Caudate nucleus (tissue), 63 donors: ENCODE measurements at places on chromosomes 11 and 22.
A peak's percentile ranks its signal among the peaks of the same experiment; 100 is the strongest.

- DNase-seq: no peak
Observed at GRCh38 chr11:74877132-74877531, 71.8 kb downstream of the XRRA1 start.

- DNase-seq: no peak
Observed at GRCh38 chr11:68584991-68585524, 99.3 kb upstream of the GAL start.

DNA sequence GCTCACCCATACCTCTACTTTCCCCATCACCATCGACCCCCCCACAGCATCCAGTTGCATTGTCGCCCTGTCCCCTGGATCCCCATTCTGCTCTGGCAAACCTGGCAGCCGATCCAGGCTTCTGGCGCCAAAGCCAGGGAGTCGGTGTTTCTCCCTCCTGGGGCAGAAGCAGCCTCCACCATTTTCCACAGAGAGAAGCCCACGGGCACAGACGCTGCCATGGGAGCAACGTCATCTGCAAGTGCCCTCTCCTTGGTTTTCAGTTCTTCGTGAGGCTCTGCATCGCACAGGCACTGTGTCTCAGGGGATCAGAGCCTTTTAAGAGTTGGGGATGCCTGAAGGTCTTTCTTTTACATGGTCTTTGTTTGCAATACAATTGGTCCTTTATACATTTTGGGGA is 2.3 kb downstream of the YPEL4 start:
- no peak for DNase-seq

DNA sequence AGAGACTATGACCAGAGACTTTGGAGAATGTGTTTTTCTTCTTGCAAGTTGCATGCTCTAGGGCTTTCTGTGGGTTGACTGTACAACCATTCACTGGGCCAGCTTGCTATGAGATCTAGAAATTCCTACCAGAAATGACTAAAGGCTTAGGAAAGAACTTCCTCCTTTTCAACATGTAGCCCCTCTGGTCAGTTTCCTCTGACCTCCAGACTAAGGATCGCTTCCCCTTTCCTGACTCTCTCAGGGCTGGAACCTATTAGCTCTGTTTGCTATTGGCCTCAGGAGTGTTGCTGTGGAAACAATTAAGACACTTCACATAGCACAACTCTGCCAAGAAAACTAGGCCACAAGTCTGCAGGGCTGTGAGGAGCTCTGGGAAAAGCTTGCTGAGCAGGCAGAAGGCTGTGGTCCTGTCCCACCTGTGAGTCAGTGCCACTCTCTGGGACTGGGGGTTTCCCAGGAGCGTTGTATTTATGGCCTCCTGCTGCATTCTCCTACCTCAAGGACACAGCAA is 10.7 kb downstream of the CRY2 start:
- DNase-seq: peak; percentile 42

DNA sequence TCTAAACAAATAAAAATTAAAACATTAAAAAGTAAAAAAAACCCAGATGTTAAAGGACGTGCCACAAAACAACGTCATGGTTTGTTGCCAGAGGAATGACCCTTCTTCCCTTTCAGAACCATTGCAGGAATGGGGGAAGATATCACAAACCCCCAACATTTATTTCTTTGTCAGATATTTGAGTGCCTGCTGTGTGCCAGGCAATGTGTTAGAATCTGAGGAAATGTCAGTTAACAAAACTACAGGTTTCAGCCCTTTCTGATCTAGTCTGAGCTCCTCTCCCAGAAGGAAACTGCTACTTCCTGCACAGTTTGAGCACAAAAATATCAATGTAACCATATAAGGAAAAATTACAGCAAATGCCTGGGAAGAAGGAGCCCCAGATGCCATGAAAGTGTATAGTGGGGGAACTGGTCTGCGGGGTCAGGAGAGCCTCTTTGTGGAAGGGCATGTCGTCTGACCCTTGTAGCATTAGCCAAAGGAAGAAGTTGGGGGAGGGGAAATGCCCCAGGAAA is 7.1 kb upstream of the NHERF4 start:
- DNase-seq: no peak

- no peak for DNase-seq
Observed at GRCh38 chr11:106415510-106415909, 338.0 kb downstream of the AASDHPPT start.

DNA sequence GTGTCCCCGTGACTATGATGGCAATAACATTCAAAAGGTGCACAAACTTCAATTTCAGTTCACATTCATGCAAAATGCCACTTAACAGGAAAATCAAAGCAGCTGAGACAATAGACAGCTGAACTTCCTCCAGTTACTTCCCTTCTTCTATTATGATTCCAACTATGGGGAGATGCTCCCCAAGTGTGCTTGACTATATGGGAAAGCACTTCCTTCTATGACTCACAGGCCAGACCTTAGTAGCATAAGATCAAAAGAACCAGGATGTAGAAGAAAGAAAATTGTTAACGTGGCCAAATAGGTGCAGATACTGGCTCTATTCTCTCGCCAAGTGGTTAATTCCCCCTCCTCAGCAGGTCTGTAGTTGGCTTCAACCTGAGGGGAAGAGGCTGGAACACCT is 7.8 kb upstream of the FAT3 start:
- DNase-seq: no peak

DNA sequence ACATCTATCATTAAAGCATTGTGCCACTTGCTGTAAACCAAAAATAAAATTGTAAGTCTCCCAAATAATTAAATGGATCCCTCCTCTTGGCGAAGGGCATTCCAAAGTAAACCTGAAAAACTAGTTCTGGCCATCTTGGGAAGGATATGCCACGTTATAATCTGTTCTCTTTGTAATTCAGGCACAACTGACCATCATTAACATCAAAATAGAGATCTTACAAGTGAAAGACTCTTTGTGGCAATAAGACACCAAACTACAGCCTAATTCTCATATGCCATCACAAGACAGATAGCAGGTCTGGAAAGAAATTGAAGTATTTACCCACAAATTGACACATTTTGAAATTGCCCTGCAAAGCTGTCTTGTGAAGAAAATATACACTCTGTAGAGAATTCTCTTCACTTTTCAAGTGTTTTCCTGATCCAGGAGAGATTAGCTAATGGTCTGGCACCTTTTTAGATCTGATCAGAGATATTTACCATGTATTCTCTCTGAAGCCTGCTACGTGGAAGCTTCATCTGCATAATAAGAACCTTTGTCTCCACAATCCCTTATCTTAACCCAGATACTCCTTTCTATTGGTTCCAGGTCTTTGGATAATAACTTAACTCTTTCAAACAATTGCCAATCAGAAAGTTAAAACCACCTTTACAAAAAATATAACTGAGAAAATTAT is 630.4 kb upstream of the CCDC179 start:
- no peak for DNase-seq

GRCh38 chr11:130467116-130467900 is 18.9 kb downstream of the ADAMTS15 start:
- no peak for DNase-seq

DNA sequence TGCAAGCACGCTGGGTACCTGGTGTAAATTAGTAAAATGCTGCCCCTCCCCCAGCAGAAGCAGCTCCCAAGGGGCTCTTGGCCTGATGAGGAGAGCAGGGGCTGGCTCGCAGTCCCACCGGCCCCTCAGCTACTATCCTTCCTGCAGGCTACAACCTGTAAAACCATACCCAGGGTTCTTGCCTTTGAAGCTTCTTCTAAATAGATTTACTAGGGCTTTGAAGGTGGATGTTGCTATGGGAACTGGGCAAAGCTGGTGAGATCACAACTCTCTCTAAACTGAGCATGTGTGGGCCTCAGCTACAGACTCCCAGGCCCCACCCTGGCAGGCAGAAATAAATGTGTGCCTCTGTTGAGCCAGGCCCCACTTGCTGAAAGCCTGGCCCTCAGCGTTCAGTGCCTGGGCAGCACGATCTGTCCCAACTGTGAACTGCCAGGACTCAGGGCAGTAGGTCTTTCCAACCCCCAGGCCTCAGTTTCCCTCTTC is 18.5 kb downstream of the CD5 start:
- DNase-seq: no peak

- no peak for DNase-seq
Observed at GRCh38 chr11:33172996-33173395, 11.7 kb upstream of the CSTF3 start.

- no peak for DNase-seq
Observed at GRCh38 chr22:29016067-29016938, 45.3 kb downstream of the C22orf31 start.

- no peak for DNase-seq
Observed at GRCh38 chr11:45260071-45260470, 26.1 kb downstream of the SYT13 start.

DNA sequence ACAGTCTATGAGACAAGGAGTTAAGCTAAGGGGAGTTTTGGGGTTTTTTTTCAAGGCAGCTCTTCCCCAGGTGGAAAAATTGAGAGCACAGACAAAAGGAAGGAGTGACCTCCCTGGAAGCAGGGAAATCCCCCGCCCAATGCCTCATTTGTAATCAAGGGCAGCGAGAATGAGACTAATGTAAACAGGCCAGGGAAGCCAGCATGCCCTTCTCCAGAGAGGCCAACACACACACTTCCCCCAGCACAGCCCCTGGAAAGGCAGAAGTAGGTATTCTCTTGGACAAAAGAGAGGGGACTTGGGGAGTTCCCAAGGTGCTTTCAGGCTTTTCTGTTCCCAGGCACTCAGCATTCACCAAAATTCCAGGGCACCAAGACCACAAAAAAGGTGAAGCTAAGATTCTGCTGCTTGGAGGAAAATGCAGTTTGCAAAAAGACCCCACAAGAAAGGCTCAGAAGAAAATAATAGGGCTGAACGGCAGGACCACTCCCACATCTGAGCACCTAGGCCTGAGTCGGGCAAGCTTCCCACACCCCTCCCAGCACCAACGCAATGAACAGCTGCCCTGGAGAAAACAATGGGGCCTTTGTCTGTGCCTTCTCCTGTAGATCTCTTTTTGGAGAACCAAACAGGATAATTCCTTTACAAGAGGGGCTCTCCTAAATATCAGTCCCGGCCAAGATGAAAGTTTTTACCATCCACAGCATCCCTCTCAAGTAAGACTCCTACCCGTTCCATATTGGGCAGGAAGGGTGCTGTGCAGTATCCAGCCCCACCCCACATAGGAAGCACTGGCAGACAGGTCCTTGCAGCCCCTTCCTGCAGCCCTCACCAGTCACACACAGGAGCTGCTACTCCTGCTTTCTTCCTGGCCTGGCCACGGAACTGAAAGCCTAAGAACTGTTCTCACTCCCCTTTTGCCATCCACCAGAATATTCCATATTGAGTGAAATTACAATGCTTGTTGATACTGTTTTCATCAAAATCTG is 70.7 kb upstream of the AKIP1 start:
- DNase-seq: no peak

- no peak for DNase-seq
Observed at GRCh38 chr11:64627371-64627770, 36.4 kb downstream of the SLC22A12 start.

DNA sequence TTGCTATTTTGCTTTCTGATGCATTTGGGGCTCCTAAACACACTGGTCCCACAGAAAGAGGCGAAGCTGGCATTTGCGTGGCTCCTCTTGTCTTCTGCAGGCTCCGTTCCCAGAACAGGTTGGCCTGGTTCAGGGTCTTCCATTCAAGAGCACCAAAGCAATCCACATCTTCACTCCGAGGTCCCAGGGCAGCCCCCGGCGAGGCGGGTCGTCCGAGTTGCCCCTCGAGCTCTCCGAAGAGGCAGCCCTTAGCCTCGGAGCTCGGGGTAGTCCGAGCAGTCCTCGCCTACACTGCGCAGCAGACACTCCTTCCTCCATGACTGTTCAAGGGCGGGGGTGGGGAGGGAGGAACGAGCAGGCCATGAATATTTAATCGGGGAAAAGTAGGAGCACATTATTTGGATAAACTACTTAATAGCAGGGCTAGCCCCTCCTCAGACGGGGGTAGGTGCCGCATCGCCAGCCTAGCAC is 321.3 kb downstream of the BLID start:
- DNase-seq: peak; percentile 16

- DNase-seq: no peak
Observed at GRCh38 chr11:72823105-72823804, 9.0 kb downstream of the ATG16L2 start.

DNA sequence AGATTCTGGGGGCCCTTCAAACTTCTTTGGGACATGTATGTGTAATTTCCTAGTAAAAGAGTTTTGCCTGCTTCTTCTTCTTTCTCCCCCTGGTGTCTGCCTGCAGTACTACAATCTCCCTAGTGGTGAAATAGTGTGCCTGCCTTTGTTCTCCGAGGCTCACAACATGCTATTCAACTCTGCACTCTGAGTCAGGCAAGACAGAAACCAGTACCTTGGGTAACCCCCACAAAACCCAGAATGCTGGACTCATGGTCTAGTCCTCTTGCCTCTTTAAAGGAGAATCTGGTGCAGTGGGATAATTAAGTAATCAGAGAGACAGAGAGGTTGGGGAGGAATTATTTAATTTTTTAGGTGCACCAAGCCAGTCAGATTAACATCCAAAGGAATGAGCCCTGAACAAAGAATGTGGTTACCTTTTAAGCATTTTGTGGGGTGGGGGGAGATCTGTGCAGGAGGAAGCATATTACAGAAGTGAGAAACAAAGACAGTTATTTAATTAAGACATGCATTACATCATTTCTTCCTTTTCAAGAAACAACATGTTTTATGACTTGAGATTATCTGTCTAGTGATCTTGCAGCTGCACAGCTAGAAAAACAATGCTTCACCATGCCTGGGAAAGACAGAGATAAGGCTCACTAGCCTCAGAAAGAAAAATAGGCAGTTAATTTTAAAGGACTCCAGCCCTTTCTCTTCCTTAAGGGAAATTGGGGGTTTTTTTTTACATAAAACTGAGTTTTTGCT is 11.0 kb upstream of the MS4A6A start:
- peak; percentile 11 for DNase-seq

DNA sequence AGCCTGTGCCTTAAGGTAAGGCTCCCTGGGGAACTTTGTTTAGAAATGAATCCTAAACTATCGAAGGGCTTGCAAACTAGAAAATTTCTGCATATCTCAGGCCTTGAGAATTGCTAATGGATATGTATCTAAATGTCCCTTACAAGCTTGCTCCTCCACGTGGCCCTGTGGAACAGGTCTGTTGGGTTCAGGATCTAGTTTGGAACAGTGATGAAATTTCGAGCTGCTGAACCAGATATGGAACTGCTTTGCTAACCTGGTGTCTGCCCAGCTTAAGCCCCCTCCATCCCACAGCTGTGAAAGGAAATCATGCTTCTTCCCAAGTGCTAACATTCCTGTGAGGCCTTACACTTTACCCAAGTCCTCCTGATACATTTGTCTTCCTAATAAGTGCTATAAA is 11.6 kb downstream of the SREBF2 start:
- no peak for DNase-seq

DNA sequence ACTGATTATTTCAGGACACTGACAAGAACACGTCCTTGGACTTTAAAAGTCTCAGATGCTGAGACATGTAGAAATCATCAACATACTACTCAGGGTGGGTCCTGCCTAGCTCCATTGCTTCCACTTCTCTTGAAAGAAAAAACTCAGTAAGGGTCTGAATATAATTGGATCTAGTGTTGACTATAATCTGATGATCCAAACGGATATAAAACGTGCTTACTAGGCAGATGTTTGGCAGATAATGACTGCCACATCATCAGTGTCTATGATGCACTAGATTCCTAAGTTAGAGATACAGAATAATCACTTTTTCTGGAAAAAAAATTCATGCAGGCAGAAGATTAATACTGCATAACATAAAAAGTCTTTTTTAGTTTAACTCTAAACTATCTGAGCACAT is 21.6 kb downstream of the GUCY1A2 start:
- no peak for DNase-seq

GRCh38 chr11:128473636-128474035 is 113.7 kb downstream of the ETS1 start:
- DNase-seq: no peak

- DNase-seq: no peak
Observed at GRCh38 chr11:125287491-125288210, 123.1 kb downstream of the PKNOX2 start.

GRCh38 chr22:41034706-41035105 is 57.7 kb upstream of the EP300 start:
- no peak for DNase-seq

GRCh38 chr11:57639321-57640067 is 10.2 kb downstream of the YPEL4 start:
- DNase-seq: no peak
